ENCODE measurements at places on chromosomes 7 and 10.

GRCh38 chr7:156004265-156005201, 192.3 kb upstream of the SHH start:
- no peak for DNase-seq

DNA sequence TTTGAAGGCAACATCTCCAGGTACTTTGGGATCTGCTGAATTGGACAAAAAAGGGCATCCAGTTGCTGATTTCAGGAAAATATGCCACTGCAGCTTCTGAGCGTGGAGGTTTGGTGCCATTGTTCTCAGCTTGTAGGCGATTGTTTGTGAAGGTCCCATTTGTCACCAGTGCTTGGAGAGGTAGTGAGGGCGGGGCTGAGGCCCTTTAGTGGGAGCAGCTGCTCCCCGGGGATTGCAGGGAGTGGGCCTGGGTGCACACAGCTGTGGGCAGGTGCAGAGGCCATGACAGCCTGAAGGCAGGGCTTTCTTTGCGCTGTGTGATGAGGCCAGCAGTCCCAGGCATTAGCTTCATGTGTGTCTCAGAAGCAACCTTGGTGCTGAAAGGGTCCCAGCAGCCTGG, 3.9 kb downstream of the FAM20C start:
- peak; percentile 58 for DNase-seq

DNA sequence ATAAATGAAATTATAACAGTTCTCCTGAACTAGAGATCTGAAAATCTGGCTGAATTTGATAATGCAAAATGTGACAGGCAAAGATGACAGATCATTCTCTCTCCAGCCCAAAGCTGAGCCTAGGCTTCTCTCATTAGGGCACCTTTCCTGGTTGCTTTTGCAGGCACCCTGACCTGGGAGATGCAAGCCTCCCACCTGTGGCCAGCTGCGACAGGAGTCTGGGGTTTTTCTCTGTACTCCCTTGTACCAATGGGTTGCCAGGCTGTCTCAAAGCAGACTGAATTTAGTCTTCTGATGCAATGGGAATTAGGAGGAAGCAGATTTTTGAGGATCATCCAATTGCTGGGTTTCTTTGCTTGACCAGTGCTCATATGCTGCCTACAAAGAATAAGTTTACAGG, 85.0 kb upstream of the EFCAB10 start:
- no peak for DNase-seq

- DNase-seq, result no peak
These were observed 59.4 kb downstream of the WDR37 start for GRCh38 chr10:1115607-1115955.

Measured in DMS153 (cell line).